GM12878 (cell line): ENCODE measurements at places on chromosomes 6 and 20. TPM values are rescaled to one million over a fixed set of nuclear protein-coding genes. Genes with fewer than 3 reads are reported as not detected.

ESR1 gene
- total RNA-seq: 0.13 TPM in 1 of 2 replicates, not detected in the other

SPATA25 gene
- total RNA-seq: 1.0 and 2.4 TPM in 2 replicates

RSPO3 gene
- total RNA-seq: not detected in 2 replicates

CALHM6 gene
- 0.53 and 1.0 TPM in 2 replicates for total RNA-seq

FOXP4 gene
- 41.6 and 46.1 TPM in 2 replicates for total RNA-seq

C20orf141 gene
- total RNA-seq: not detected in 2 replicates

PHACTR2 gene
- total RNA-seq: 12.2 and 12.3 TPM in 2 replicates

HAO1 gene
- total RNA-seq: not detected in 2 replicates

PTGIS gene
- 0.10 and 0.13 TPM in 2 replicates for total RNA-seq

CDH4 gene
- not detected in 2 replicates for total RNA-seq

HLA-DMA gene
- 182 and 189 TPM in 2 replicates for total RNA-seq

OR2H1 gene
- not detected in 2 replicates for total RNA-seq

MYLK2 gene
- total RNA-seq: 0.58 and 0.67 TPM in 2 replicates

PROCR gene
- 0.38 TPM in 1 of 2 replicates, not detected in the other for total RNA-seq

TMEM200A gene
- 7.6 and 9.0 TPM in 2 replicates for total RNA-seq

RBPJL gene
- total RNA-seq: 0.18 TPM in 1 of 2 replicates, not detected in the other

COX4I2 gene
- not detected in 2 replicates for total RNA-seq

GGTLC1 gene
- total RNA-seq: not detected in 2 replicates

TNF gene
- 80.5 and 83.9 TPM in 2 replicates for total RNA-seq

DEFB127 gene
- not detected in 2 replicates for total RNA-seq

OPN5 gene
- total RNA-seq: not detected in 2 replicates

KIF25 gene
- not detected in 2 replicates for total RNA-seq

CDS2 gene
- 41.1 and 41.4 TPM in 2 replicates for total RNA-seq

SLC17A2 gene
- total RNA-seq: not detected in 2 replicates

GSTA4 gene
- 3.4 and 4.7 TPM in 2 replicates for total RNA-seq

EPPIN gene
- not detected in 2 replicates for total RNA-seq

MICB gene
- total RNA-seq: 15.6 and 18.0 TPM in 2 replicates

TTBK1 gene
- not detected in 2 replicates for total RNA-seq

TRIM39 gene
- total RNA-seq: 9.7 and 11.9 TPM in 2 replicates

DLGAP4 gene
- total RNA-seq: 42.4 and 43.3 TPM in 2 replicates
